ENCODE measurements at places on chromosomes 5 and 9. TPM values are rescaled to one million over a fixed set of nuclear protein-coding genes. Genes with fewer than 3 reads are reported as not detected.

- DNase-seq = no peak
Observed at GRCh38 chr9:83505282-83505681, 32.9 kb downstream of the FRMD3 start.

DNA sequence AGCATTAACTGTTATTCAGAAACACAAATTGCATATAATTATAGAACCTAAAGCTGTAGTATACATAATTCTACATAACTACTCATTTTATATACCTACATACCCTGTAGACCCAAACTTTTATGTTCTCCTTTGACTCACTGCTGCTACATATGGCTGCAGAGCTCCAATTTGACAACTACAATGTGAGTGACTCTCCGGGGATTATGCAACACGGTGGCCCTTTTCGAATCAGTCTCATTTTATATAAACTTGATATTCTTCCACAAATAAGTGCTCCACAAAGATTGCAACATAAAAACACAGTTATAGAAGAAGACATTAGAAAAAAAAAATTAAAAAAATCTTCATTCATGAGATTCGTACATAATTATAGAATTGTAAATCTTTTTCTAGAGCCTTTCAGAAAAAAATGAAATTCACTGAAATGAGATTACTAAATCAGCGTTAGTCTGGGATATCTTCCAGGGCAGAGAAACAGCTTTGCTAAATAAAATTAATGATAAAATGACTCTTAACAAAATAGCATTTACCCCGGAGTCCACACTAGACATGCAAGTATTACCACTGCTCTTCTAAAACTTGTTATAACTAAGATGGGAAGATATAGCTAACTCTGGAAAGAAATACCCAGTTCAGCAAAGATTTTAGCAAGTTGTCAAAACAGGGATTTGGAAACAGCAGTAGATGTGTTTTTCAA lies 52.6 kb downstream of the SRFBP1 start:
- no peak for DNase-seq

- DNase-seq = no peak
Observed at GRCh38 chr5:108201721-108202120, 180.2 kb downstream of the FBXL17 start.

GRCh38 chr5:82885627-82886389 lies 191.4 kb downstream of the TMEM167A start:
- DNase-seq = no peak

Gene NEUROG1
- polyA plus RNA-seq = not detected

Gene CTNND2
- polyA plus RNA-seq = 183 TPM
